Dermis blood vessel endothelial cell (primary cell): ENCODE measurements at places on chromosomes 13 and 19. TPM values are rescaled to one million over a fixed set of nuclear protein-coding genes. Genes with fewer than 3 reads are reported as not detected.
A peak's percentile ranks its signal among the peaks of the same experiment; 100 is the strongest.

DNA sequence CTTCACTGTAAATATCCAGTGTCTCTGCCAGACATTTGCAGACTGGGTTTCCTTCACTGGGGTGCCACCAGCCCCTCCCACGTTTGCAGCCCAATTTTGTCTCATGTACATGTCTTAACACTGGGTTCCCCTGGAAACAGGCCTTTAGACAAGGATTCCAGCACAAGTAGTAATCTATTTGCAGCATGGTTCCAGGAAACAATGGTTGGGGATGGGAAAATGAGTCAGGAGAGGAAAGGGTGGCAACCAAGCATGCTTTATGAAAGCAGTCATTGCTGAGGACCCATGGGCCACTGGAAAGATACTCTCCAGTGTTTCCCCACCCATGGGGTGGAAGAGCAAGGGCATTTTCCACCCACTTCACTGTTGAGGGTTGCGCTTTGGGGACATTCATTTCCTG lies 53.6 kb upstream of the FARP1 start:
- peak; percentile 28 for DNase-seq

- DNase-seq = no peak
Observed at GRCh38 chr13:99730403-99730802, 229.1 kb downstream of the TM9SF2 start.

DNA sequence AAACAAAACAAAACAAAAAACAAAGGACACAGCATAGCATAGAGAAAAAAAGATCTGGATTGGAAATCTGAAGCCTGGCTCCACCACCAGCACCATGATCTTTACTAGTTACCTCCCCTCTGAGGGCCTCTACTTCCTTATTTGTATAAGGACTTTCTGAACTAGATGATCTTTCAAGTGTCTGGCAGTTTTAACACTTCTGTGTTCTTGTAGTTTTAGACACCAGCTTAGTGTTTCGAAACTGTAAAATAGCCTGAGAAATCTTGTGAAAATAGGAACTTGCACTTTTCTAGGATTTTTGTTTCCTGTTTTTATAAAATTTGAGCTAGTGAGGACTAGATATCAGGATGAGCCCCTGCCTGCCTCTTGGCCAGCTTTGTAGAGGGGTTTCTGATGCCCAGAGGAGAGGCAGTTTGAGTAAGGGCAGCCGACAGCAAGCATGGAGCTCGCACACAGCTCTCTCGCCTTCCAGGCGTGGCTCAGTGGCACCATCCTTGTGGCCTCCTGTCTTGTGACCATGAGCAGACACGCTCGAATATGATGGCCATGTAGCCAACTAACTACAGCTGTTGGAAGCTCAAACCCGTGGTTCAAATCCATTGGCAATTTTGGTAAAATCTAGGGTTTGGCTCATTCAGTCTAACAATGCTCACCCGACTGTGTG lies 319.0 kb downstream of the KCNRG start:
- no peak for DNase-seq

DNA sequence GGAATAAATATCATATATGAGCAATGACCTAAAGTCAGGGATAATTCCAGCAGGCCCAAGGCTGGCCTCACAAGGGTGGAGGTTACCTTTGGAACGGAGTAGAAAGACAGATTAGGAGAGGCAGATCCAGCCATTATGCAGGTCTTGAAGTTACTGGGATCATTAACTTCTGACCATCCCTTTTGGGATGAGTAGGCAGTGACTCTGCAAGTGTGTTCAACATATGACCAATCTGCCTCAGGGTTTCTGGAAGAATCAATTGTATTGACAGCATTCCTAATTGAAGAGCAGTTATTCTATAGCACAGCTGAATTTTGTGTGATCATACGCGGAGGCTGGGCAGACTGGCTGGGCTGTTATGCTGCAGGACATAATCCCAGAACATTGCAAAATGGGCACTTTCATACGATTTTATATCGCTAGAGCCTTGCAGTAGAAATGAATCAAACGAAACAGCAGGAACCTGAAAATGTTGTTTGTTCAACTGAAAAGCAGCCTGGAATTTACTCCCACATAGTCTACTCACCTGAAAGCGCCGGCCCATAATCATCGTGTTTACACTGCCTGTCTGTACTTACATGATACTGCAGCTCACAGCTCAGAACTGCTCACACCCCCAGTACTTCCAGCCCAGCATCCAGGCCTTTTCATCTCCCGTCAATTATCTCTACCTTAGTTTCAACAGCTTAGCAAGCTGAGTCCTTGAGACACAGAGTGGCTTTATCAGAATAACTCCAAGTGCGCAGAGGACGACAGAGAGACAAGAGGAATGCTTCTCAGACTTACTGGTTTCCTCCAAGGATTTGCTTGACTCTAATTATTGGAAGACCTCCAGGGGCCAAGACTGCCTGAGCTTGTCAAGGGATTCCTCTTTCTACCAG lies 556.1 kb downstream of the EFNB2 start:
- no peak for DNase-seq

DNA sequence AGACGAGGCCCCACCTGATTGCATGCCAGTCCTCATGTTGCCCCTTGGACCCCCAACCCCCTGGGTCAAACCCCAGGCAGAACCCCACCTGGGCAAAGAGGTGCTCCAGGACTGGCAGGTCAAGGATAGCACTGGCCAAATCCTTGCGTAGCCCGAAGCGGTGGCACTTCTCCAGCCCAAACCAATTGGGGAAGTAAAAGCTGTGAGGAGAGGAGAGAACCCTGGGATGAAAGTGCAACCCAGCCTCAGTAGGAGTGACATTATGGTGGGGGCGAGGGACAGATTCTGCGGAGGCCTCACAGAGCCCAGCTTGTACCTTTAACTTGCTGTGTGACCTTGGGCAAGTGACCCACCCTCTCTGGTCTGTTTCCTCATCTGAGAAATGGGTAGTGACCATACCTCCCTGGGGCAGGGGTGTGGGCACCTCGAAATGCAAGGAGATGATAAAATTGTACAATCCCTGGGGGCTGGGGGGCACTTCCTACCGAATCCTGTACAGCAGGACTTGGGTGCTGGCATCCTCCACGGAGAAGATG lies 4.4 kb downstream of the JAK3 start:
- DNase-seq = no peak

- no peak for DNase-seq
Observed at GRCh38 chr13:43036351-43037250, 13.2 kb downstream of the DNAJC15 start.

- peak; percentile 56 for DNase-seq
Observed at GRCh38 chr19:13095934-13096927, 6.4 kb downstream of the LYL1 start.

Gene MRPL34
- 40.1 and 52.4 TPM in 2 replicates for total RNA-seq

DNA sequence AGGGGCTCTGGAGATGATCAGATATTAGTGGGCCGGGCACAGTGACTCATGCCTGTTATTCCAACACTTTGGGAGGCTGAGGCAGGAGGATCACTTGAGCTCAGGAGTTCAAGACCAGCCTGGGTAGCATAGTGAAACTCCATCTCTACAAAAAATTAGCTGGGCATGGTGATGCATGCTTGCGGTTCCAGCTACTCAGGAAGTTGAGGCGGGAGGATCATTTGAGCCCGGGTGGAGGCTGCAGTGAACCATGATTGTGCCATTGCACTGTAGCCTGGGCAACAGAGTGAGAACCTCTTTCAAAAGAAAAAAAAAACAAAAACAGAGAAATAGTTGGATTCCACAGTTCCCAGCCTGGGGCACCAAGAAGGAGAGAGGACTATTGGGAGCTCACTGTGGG lies 17.9 kb upstream of the SHFL start:
- no peak for DNase-seq

GRCh38 chr19:2150794-2151338 lies 500 bp downstream of the AP3D1 start:
- DNase-seq = peak; percentile 32

Gene ADGRE1
- not detected in 2 replicates for total RNA-seq

GRCh38 chr13:80131204-80131603 lies 209.7 kb downstream of the SPRY2 start:
- peak; percentile 63 for DNase-seq

Gene KASH5
- not detected in 2 replicates for total RNA-seq

GRCh38 chr13:43664700-43665191 lies 122.0 kb downstream of the ENOX1 start:
- DNase-seq = no peak

GRCh38 chr19:49871349-49871985 lies 4.1 kb upstream of the PNKP start:
- DNase-seq = no peak

DNA sequence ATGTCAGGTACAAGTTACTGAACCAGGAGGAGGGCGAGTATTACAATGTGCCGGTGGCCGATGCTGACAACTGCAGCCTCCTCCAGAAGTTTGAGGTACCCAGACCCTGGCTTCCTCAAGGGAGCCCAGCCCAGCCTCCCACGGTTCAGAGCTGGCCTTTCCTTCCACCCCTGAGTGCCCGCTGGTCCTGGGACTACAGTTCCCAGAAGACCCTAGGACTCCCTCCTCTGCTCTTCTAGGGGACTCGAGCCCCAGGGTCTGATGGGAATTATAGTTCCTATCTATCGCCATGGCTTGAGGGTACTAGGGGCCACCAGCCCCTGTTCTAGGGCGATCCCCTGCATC lies 11.0 kb downstream of the PRKCG start:
- no peak for DNase-seq

Gene ACP5
- total RNA-seq = 0.37 and 8.8 TPM in 2 replicates
